Left colon (tissue), 2 donors: ENCODE measurements at places on chromosomes 1 and 21. TPM values are rescaled to one million over a fixed set of nuclear protein-coding genes. Genes with fewer than 3 reads are reported as not detected.
A peak's percentile ranks its signal among the peaks of the same experiment; 100 is the strongest.

- no peak for DNase-seq
Observed at GRCh38 chr1:212584092-212584886, 24.3 kb upstream of the ATF3 start.

Gene PTPN7
- total RNA-seq: 4.7 TPM

Gene SMCP
- not detected for total RNA-seq

GRCh38 chr1:205340676-205341075 lies 16.0 kb downstream of the KLHDC8A start:
- DNase-seq: no peak

DNA sequence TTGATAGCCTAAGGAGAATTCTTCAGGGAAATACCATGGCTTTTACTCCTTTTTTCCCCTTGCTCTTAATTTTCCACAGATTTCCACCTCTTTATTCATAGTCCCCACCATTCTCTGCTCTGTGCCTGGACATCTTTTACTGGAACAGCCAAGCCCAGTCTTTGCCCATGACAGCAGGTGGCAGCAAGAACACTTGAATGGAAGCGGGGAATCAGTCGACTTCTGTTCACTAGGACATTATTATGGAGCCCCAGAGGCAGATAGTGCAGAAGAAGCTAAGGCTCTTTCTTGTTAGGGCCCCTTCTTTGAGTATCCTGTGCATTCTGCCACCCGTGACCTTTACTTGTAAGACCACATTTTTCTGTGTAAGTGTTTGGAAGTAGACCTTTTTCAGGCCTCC lies 6.3 kb downstream of the OR14I1 start:
- peak; percentile 40 for DNase-seq

DNA sequence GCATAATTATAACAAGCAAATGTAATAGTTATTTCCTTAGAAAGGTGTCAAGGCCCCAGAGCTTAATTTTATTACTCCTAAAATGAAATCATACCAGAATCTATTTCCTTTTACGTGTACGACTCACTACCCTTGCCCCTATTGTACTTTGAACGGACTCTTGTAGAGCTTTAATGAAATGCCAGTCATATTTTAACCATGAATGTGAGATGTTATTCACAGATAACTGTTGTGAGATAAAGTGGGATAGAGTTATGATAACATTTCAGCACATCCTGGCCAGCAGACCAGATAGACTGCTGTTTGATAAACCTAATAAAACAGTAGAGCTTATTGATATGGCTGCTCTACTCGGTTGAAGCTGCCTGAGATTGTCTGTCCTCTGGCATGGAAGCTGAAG lies 500.8 kb upstream of the PBX1 start:
- DNase-seq: no peak

Gene FCER1G
- 5.6 TPM for total RNA-seq

GRCh38 chr1:156486421-156487344 lies 13.9 kb downstream of the MEF2D start:
- no peak for DNase-seq

Gene IL19
- not detected for total RNA-seq

DNA sequence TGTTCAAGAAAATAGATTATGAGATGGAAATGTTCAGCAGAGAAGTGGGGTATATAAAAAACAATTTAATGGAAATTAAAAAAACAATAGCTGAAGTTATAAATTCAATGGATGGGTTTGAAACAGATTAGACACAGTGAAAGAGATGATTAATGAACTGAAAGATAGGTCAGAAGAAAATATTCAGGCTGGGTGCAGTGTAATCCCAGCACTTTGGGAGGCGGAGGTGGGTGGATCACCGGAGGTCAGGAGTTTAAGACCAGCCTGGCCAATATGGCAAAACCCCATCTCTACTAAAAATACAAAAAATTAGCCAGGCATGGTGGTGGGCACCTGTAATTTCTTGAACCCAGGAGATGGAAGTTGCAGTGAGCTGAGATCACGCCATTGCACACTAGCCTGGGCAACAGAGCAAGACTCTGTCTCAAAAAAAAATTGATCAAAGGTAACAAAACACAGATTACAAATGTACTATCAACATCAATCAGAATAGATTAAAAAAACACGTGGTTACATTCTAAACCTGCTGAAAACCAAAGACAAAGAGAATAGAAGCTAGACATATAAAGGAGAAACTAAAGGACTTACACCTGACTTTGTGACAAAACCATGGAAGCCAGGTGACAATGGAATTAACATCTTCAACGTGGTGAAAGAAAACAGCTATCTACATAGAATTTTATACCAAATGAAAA lies 4.8 kb upstream of the SUMO3 start:
- no peak for DNase-seq

Gene ZBTB8OS
- total RNA-seq: 44.1 TPM

GRCh38 chr1:118077331-118078045 lies 107.5 kb downstream of the SPAG17 start:
- DNase-seq: no peak

DNA sequence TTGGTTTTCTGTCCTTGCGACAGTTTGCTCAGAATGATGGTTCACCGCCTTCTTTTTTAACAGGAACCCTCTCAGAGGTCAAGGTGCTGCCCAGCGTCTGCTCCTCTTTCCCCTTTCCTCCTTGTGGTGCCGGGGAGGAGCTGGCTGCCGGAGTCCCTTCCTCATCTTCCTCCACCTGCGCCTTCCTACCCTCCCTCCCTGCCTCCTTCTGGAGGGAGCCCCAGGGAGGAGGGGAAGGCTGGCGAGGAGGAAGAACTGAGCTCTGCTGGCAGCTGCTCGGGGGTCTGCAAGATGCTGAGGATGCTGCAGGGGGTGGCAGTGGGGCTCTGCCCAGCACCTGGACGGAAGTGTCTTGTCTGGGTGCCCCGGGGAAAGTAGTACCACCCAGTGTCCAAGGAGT lies 31.2 kb downstream of the BACE2 start:
- no peak for DNase-seq

Gene NHLH1
- not detected for total RNA-seq

- DNase-seq: peak; percentile 70
Observed at GRCh38 chr1:6258675-6259074, 2.2 kb downstream of the GPR153 start.

Gene NCSTN
- total RNA-seq: 109 TPM
